Stomach (tissue), 19 donors: ENCODE measurements at places on chromosomes 1 and 21.

DNA sequence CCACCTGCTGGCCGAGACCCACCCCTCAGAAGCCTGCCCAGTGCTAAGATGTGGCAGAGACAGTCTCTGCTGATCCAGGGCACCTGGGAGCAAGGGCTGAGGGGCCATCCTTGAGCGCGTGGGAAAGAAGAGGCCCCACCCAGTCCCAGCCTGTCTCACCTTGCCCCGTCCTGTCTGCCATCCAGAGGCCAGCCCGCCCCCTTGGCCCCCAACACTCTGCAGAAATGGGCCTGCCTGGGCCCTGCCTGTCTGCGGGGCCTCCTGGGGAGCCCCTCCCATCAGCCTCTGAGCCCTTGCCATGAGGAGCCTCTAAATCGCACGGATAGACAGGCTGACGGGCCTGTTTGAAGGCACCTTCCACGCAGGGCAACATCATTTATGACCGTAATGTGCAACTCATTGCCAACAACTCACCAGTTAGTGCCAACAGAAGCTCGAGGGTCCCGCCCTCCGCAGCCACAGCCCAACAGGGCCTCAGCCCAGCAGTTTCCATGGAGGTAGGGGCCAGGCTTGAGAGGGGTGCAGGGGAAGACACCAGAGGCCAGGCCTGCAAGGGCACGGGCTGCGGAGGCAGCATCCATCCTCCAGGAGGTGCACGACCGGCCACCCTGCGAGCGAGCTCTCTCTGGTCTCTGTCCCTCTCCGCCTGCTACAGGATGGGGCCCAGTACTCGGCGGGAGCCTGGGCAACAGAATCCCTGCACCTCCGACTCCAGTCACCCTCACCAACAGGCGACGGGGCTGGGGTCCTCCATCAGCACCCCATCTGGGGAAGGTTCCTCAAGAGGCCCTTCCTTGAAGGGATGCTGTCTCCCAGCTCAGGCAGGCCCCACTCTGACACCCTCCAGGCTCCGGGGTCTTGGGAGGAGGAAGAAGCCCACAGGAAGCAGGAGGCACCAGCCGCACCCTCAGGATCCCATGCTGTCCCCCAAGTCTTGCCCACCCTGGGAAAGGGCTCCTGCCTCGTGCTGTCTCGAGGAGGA is 78.0 kb downstream of the MEGF6 start:
- DNase-seq: no peak

- DNase-seq: peak; percentile 25
These were observed 71.6 kb downstream of the CDC14A start for GRCh38 chr1:100423832-100424337.

- no peak for DNase-seq
These were observed 29.0 kb downstream of the MRPL39 start for GRCh38 chr21:25578056-25578961.

GRCh38 chr1:204931768-204932572 is 61.3 kb downstream of the NFASC start:
- no peak for DNase-seq

DNA sequence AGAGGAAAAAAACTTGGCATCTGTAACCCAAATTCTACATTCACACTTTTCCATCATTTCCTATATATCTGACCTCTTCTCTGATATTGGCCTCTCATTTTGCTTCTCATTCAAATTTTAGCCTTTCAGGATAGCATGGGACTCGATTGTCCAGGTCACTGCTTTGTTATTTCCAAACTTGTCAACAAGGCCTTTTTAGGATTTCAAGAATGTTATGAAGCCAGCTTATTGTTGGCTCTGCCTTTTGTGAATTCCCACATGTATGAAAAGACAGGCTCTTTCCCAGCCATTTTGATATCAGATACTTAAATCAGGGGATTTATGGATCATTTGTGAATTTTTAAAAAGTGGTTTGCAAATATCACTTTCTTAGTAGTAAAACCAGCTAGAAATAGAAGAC is 663.5 kb downstream of the NCAM2 start:
- DNase-seq: no peak

GRCh38 chr1:49527606-49528305 is 496.0 kb downstream of the AGBL4 start:
- DNase-seq: no peak

DNA sequence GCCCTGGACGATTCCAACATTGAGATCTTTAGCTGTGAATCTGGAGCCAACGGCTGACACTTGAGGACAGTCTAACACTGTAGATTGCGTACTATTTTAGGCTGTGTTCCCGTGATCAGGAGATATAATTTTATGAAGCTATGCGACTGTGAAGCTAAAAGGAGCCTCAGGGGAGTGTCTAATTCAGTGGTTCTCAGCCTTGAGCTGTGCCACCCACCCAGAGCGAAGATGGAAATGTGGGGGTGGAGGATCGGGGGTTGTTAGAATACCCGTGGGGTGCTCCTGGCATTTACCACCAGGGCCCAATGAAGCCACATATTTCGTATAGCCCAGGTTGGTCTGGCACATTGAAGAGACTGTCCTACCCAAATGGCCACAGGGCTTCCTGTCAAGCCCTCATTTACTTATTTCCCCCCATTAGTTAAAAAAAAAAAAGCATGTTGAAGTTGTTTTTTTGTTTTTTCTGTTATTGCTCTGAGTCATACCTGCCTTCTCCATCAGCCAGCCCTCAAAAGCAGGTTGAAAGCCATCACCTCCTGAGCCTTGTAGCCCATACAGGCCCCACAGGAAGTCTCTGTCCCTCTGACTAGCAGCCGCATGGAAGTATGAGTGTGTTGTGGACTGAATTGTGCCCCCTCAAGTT is 141.7 kb downstream of the GALNT2 start:
- no peak for DNase-seq

DNA sequence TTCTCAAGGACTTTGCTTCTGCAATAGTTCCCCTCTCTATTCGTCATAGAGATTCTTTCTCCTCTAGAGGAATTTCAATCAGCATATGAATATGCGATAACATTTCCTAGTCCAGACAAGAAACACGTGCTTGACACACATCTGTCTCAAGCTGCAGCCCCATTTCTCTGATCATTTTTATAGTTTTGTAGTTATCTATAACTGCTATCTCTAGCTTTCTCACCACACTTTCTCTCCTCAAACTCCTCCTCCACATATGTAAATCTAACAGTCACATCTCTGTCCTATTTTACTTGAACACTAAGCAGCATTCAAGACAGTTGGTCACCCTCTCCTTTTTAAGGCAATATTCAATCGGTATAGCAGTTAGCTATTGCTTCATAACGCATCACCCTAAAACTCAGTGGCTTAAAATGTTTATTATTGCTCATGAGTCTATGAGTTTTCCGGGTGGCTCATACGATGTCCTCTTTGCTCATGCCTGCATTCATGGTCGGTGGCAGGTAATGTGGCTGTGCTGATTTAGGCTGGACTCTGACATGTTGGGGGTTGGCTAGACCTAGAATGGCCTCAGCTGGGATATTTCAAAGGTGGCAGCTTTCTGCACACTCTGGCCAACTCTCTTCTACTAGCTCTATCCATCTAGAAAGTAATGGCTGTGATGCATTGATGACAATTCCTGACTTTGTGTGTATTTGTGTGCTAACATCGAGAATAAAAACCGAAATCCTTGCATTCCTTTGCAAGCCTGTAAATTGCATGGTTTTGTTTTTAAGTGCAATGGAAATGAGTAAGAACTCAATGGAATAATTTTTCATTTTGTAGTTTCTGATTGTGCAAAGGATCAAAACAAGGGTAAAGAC is 20.6 kb downstream of the ATP6V1G3 start:
- no peak for DNase-seq

DNA sequence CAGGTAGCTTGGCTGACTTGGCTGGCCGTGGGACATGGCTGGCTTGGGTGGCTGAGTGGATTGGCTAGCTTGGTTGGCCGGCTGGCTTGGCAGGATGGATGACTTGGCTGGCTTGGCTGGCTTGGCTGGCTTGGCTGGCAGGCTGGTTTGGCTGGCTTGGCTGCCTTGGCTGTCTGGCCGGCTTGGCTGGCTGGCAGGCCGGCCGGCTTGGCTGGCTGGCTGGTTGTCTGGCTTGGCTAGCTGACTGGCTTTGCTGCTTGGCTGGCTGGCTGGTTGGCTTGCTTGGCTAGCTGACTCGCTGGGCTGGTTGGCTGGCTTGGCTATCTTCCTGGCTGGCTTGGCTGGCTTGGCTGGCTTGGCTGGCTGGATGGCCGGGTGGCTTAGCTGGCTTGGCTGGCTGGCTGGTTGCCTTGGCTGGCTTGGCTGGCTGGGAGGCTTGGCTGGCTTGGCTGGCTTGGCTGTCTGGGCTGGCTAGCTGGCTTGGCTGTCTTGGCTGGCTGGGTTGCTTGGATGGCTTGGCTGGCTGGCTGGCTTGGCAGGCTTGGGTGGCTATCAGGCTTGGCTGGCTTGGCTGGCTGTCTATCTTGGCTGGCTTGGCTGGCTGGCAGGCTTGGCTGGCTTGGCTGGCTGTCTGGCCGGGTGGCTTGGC is 129.7 kb upstream of the FAM72C start:
- DNase-seq: peak; percentile 36

GRCh38 chr21:19853709-19854575 is 1144.3 kb upstream of the NCAM2 start:
- DNase-seq: no peak

- DNase-seq: peak; percentile 22
These were observed 51.7 kb downstream of the SLC37A1 start for GRCh38 chr21:42565206-42565810.

DNA sequence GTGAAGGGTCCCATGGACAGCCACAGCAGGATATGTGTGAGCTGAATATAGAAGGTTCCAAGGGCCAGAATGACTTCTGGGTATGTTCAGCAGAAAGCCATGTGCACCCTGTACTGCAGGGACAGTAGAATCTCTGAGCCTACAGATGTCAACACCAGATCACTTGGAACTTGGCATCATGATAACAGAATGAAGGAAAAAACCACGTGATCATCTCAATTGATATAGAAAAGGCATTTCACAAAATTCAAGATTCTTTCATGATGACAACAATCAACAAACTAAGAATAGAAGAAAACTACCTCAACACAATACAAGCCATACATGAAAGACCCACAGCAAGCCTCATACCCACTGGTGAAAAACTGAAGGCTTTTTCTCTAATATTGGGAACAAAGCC is 885 bp upstream of the KRTAP12-2 start:
- no peak for DNase-seq

DNA sequence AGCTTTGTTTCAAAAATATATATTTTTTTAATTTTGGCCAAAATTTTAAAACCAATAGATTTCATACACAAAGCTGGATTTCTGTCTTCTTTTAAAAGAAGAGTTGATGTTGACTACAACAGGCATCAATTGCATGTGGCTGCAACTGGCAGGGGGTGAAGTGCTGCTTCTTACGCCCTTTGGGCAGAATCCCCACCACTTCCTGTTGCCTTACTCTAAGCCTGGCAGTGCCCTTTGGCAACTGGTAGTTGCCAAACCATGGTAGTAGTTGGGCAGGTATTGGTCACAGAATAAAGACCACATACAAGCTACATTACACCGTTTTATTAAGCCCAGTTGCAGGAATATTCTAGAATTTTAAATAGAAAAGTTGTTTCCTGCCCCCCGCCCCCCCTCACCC is 17.0 kb downstream of the LAMC2 start:
- DNase-seq: no peak

- no peak for DNase-seq
These were observed 41.2 kb downstream of the CNST start for GRCh38 chr1:246607462-246607861.

DNA sequence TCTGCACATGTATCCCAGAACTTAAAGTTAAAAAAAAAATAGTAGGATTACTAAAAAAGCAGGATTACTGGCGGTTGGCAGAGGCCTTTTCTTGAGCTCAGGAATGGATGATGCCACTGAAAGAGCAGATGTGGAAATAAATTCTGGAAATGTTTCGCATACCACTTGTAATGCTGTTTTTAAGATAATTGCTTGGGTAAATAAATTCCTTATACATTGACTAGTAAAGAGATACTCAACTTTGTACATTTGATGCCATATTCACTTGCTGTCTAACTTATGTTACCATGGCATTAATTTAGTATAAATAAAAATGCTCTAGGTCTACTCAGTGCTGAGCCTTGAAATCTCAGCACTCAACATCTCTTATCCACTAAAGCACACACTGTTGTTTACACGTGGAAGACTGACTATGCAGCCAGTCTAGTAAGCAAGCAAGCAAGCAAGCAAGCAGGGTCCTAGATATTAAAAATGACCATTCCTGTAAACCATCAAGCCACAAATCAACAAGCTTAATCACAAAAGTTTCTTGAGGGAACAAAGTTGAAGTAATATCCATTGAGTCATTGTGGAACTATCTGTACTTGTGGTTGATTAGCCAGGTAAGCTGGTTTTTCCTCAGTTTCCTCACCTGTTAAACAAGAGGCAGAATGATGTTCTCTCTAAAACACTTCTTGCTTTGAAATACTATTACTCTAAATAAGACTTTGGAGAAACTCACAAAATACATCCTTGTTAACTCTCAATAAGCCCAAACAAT is 1.7 kb upstream of the RASAL2 start:
- DNase-seq: no peak

DNA sequence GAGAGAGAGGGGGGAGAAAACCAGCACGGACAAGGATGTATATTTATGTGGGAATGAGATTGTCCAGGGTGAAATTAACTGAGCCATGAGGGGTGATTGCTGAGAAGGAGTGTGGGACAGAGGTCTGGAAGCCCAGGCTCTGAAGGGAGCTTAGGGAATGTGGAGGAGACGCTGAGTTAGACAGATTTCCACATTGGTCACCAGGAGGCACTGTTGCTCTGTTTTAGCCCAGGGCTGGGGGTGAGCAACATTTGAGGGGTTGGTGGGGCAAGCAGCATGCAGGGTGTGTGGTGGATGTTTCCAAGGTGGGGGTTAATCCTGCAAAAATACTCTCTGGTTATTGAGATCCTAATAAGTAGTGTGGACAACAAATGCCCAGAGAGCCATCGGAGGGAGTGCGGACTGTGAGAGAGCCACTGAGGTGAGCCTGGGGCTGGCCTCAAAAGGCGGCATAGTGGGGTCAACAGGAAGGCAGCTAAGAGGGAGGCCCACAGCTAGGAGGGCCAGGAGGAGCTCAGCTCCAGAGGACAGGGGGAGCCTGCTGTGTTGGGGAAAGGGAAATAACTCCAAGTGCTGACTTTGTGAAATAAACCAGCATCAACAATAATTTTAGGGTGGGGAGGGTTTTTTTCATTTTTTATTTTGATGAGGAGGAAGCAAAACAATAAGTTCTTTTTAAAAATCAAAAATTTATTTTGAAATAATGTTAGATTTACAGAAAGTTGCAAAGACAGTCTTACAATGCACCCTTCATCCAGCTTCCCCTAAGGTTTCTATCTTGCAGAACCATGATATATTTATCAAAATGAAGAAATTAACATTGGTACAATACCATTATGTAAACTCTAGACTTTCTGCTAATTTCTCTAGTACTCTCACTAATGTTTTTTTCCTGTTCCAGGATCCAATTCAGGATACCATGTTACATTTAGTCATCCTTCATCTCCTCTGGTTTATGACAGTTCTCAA is 82.8 kb upstream of the CD34 start:
- DNase-seq: no peak

- DNase-seq: no peak
These were observed 19.3 kb downstream of the C1orf52 start for GRCh38 chr1:85240174-85240601.

GRCh38 chr1:198901266-198901665 is 262.4 kb downstream of the PTPRC start:
- no peak for DNase-seq

- peak; percentile 33 for DNase-seq
These were observed 5.5 kb downstream of the MRPS6 start for GRCh38 chr21:34078915-34079314.
